Progenitor cell of endocrine pancreas (in vitro differentiated cells): ENCODE measurements at places on chromosomes 3 and 15.

GRCh38 chr3:35184775-35185174 lies 454.6 kb upstream of the ARPP21 start:
- no peak for DNase-seq

- DNase-seq = no peak
Measured at GRCh38 chr15:89502867-89503595, 6.6 kb upstream of the RHCG start.

- DNase-seq = no peak
Measured at GRCh38 chr3:71423151-71423906, 160.2 kb downstream of the FOXP1 start.

DNA sequence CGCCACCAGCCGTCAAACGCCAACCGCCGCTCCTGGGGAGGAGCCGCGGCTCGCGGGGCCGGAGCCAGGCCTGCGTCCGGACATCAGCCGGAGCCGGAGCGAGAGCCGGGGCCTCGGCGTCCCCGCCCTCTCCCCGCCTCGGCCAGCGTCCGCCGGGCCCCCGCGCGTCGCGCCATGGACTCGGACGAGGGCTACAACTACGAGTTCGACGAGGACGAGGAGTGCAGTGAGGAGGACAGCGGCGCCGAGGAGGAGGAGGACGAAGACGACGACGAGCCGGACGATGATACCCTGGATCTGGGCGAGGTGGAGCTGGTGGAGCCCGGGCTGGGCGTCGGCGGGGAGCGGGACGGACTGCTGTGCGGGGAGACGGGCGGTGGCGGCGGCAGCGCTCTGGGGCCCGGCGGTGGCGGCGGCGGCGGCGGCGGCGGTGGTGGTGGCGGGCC lies 359 bp downstream of the ARIH1 start:
- DNase-seq = no peak

DNA sequence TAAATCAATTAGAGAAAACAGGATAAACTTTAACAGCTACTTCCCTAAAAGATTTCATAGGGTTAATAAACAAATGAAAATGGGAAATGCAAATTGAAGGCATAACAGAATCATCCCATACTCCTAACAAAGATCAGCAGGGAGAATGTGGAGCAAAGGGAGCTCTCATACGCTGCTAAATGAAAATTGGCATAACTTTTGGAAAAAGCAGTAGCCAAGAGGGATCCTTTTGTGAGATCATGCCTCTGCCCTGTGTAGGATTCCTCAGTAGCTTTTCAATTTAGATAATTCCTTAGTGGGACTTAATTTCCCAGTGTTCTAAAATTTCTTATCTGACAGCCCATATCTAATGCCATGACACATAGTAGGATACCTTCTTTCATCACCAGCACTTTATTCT lies 18.2 kb downstream of the NIPA2 start:
- DNase-seq = no peak

DNA sequence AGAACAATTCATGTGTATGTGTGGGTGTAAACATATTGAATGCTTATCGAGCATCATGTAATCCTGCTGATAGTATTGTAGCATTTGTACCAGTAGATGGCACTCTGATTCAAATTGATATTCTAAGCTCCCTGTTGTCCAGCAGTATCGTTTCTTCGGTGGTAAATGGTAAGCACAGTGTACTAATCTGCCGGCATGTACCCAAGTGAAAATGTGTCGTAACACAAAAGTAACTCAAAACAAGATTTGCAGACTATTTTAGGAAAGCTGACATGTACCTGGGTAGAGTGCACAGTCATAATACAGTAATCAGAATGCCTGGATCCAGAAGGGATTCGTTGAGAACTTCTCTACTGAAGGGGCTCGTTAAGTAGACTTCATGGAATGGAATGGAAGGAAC lies 31.7 kb upstream of the MNS1 start:
- DNase-seq = no peak
